ENCODE measurements at places on chromosomes 11 and 22.
A peak's percentile ranks its signal among the peaks of the same experiment; 100 is the strongest.

DNA sequence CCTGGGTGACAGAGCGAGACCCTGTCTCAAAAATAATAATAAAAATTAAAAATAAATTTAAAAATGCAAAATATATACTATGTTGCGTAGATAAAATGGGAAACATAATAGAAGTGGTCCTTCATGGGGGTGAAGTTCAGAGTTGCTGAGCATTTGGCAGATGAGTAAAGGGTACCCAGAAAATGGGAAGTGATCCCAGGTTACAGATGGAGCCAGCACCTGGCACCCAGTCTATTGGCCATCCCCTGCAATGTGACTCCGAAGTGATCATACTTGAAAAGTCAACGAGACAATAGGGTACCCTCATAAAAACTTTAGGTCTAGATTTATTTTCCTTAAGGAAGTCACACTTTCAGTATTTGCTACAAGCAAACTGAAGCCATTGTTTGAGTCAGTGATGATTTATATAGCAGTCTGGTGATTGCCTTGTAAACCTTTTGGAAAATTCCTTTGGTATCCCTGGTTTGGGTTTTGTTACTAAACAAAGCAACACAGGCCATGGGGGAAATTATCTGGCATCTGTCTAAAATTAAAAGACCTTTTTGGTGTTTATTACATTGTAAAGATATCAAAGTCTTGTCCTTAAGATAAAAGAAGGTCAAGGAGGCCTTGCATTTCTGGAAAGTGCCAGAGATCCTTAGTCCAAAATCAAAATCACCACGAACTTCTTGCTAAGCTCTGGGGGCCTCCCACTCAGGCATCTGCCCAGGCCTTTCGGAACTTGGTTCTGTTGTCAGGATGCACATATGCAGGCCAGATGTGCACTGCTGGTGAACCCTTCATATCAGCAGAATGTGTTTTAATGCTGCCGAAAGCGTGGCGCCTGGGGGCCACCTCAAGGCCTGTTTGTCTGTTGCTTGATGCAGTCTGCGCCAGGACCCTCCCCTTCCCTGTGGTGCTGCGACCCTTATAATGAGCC, 4.3 kb downstream of the SMARCB1 start:
- no peak for DNase-seq

GRCh38 chr22:19002684-19003038, 66.6 kb upstream of the PRODH start:
- DNase-seq, result no peak

- no peak for DNase-seq
These were observed 471.5 kb downstream of the LRRC4C start for GRCh38 chr11:40987776-40988435.

DNA sequence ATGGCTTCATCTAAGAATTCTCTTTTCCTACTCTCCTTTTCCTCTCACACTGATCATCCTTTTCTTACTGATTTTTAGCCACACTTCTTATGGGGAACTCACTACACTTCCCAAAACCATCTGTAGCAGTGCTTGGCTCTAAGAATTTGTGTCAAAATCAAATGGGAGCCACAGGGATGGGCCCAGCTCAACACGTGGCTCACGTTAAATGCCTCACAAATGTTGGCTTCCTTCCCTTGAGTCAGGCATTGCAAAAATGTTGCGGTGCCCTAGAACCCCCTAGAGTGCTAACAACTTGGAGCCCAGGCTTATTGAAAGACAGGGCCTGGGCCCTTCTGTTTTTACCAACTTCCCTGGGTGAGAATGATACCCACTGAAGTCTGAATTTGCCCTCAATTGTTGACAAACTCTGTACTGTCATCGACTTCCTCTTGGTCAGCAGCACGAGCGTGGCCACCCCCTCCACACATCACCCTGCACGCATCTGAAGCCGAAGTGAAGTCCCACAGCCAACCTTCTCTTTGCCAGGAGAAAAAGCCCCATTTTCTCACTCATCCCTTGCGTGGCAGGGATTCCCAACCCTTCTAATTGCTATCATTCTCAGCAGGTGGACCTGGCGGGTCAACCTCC, 69.7 kb downstream of the ELFN2 start:
- DNase-seq, result no peak

- no peak for DNase-seq
These were observed 18.9 kb upstream of the PISD start for GRCh38 chr22:31680861-31681341.

GRCh38 chr22:37018815-37019308, 385 bp downstream of the TST start:
- DNase-seq, result peak; percentile 84

GRCh38 chr11:75583718-75584658, 21.9 kb downstream of the SERPINH1 start:
- DNase-seq, result peak; percentile 91

- DNase-seq, result no peak
These were observed 6.6 kb downstream of the DGCR2 start for GRCh38 chr22:19115628-19116027.

DNA sequence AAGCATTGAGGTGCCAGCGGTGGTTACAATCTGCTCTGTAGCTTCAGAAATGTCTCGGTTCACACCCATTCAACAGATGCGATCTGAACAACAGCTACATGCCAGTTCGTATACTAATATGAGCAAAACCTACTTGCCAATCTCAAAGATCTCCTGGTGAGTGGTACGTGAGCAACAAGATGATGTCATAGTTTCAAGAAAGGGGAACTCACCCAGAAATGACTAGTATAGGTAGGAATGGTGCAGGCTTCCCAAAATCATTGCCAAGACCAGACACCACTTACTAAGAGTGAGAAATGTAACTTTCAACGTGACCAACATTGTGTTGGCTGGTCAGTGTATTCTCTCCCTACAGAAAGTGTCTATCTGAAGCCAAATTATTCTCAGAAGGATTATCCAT, 31.1 kb downstream of the OR6Q1 start:
- DNase-seq, result no peak

DNA sequence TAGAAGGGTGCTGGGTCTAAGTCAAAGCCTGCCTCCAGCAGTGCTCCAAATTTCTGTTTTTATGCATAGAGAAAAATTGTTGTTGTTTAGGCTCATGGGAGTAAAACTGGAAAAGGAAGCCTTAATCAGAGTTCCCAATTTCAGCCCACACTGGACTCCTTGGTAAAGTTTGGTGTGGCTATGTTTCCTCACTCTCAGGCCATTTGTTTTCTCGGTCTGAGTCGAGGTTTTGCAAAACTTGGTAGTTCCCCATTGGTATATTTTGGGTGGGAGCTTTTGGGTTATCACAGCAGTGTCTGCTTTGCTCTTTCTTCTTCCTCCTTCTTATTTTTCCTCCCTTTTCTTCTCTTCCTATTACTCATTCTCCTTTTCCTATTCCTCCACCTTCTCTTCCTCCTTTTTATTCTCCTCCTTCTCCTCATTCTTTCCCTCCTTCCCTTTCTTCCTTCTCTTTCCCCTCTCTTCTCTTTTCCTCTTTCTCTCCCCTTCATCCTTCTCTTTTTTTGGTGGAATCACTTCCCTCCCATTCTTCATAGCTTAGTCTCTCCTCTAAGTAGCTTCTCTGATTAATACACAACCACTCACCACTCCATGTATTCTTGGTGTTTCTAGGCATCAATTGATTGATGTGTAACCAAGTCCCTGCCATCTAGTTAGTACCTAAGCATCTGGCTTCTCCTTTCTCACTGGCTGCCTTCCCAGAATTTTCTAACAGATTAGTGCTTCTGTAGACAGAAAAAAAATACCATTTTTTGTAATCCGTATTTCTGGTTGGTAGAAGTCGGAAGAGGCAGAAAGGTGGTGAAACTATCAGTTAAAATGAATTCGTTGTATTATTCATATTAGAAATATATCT, 10.1 kb downstream of the SLC5A1 start:
- no peak for DNase-seq

DNA sequence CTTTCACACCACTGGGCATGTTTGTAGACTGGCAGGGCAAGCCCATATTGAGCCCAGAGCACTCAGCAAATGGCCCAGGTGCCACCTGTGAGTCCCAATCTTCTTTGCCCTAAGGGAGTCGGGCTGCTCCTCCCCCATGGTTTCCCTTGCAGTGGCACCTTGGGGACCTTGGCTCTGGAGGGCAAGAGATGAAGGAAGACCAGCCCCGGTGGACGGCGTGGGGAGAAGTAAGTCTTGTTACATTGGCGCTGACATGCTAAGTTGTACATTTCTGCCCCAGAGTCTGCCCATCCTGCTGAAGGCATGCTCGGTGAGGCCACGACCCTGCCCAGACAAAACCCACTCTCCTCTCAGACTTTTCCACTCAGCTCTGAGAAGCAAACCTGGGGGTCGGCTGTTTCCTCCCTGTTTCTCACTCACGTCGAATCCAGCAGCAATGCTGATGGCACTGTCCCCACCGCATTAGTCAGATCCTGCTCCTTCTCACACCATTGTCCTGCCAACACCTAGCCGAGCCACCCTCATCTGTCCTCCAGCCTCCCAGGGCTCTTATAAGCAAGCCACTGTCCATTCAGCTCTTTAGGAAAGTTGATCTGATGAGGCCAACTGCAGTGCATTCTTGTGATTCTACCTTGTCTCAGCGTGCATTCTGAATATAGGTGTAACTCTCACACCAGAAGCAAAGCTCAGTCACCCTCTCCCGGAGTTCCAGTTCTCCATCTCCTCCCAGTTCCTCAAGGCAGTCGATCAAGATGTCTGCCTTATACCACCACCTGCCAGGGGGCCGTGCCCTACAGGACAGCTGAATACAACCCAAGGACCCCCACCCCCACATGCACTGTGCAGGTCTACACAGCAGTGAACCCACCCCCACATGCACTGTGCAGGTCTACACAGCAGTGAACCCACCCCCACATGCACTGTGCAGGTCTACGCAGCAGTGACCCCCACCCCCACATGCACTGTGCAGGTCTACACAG, 827.1 kb downstream of the TBC1D22A start:
- peak; percentile 6 for DNase-seq

DNA sequence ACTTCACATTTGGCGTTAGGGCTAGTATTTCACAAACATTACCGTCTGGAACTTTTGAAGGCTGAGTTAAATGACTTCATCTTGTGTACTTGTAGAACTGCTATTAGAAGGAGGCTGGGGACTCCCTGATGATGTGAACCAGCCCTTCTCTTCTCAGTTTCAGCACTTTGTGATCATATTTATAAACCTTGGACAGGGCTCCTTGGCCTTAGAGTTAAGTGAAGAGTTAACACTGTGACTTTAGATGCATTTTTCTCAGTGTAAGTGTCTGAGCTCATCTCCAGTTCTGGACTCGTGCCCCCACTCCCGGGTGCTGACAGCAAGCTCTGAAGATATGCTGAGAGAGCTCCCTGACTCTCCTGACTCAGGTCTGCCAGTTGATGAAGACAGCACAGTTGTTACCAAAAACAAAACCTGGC, 8.4 kb downstream of the MIAT start:
- DNase-seq, result no peak

DNA sequence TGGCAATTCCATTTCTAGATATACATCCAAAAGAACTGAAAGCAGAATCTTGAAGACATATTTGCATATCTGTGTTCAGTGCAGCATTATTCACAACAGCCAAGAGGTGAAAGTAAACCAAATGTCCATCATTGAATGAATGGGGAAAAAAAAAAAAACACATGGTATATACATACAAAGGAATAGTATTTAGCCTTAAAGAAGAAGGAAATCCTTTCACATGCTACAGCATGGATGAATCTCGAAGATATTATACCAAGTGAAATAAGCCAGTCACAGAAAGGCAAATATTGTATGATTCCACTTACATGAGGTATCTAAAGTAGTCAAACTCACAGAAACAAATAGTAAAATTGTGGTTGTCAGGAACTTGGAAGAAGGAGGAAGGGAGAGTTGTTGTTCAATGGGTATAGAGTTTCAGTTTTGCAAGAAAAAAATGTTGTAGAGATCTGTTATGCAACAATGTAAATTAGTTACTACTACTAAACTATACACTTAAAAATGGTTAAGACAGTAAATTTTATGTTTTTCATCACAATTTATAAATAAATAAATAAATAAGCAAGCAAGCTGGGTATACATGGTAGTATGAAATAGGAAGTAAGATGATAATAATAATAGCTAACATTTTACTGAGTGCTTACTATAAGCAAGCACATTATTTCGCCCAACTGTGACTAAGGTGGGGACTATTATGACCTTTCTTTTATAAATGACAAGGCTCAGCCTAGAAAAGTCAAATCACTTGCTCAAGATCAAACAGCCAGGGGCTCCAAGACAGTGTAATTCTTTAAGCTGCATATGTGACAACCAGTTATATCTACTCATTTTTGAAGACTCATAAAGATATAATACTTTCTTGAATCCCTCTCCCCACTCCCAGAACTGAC, 50.0 kb downstream of the FAM168A start:
- DNase-seq, result no peak

DNA sequence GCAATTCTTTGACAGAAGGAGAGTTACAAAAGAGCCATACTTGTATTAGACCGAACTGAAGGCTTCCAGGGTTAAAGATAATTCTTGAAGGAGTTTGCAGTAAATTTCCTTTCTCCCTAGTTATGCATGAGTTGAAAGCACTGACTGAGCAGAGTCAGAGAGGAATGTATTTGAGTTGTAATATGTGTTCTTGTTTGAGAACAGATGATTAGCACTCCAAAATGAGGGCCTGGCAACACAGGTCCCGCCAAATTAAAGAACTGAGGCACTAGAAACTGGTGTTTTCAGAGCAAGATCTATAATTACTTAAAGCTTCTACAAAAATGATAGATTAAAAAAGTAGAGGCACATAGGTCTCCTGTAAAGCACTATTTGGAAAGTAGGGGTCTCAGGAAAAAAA, 970.4 kb downstream of the OPCML start:
- no peak for DNase-seq

GRCh38 chr11:122317305-122317704, 201.3 kb upstream of the BLID start:
- peak; percentile 51 for DNase-seq

DNA sequence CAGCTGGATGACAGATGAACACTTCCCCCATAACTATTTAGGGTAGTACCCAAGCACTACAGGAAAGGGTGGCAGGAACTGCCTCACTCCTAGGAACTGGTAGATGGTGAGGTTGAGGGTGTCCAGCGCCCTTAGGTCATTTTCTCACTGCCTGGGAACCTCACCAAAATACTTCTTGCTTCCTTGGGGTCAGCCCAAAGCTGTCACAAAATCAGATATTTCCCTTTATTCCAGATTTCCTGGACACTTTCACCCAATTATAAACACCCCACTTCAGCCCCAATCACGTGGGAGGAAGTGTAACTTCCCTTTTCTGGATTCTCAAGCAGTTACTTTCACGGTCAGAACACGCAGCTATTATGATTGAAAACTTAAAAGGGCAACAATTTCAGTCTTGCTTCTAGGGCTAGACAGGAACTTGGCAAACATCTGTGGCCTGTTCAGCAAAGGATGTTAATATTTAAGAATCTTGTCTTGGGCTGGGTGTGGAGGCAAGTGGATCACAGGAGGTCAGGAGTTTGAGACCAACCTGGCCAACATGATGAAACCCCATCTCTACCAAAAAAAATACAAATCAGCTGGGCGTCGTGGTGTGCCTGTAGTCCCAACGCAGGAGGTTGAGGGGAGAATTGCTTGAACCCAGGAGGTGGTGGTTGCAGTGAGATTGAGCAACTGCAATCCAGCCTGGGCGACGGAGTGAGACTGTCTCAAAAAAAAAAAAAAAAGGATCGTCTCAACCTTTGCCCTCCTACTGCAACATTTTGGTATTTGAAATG, 4.0 kb downstream of the FTH1 start:
- DNase-seq, result peak; percentile 59

- DNase-seq, result peak; percentile 66
These were observed 104.1 kb downstream of the TBC1D22A start for GRCh38 chr22:46866591-46866990.

GRCh38 chr11:63708764-63709163, 27.5 kb downstream of the RTN3 start:
- no peak for DNase-seq

- no peak for DNase-seq
These were observed 2.2 kb downstream of the CECR2 start for GRCh38 chr22:17371448-17371847.

Data from endodermal cell (in vitro differentiated cells).